ENCODE measurements at places on chromosomes 4 and X.

- DNase-seq: no peak
These were observed 1.9 kb upstream of the BMX start for GRCh38 chrX:15498741-15499140.

GRCh38 chrX:153161952-153162351 is 17.1 kb upstream of the MAGEA1 start:
- DNase-seq: no peak

- DNase-seq: no peak
These were observed 116.4 kb downstream of the PWWP3B start for GRCh38 chrX:106284431-106285025.

DNA sequence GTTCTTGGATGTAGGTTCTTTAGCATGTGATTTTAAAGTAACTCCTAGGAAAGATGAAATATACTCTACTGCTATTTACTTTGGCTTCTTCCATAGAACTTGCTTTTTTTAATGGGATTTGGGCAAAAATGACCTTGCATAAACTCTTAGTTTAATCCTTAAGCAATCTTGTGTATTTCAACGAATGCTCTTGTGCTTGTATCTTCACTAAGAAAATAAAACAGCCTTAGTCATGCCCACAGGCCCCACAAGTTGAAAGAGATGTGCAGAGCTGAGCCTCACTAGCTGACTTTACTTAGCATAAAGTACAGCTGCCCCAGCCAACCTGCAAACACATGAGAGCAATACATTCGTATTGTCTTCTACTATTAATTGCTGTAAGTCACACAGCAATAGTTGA is 1609.2 kb downstream of the STIM2 start:
- DNase-seq: no peak

DNA sequence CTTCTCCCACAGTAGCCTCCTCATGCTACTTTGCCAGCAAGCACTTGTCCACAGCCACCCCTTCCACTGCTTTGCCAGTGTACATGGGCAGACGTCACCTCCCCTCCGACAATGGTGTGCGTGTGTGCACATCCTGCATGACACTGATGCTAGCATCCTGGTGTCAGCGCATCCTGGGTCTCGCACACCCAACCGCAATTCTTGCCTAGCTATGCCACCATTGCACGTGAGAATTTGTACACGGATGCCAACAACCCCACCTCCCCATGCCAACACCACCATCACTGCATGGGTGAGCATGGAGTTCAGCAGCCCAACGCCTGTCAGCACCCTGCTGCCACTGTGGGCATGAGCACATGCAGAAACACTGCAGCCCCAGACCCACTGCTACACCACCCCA is 550.0 kb downstream of the STPG2 start:
- DNase-seq: no peak

- no peak for DNase-seq
These were observed 391.4 kb downstream of the TEX13C start for GRCh38 chrX:125711103-125711502.

DNA sequence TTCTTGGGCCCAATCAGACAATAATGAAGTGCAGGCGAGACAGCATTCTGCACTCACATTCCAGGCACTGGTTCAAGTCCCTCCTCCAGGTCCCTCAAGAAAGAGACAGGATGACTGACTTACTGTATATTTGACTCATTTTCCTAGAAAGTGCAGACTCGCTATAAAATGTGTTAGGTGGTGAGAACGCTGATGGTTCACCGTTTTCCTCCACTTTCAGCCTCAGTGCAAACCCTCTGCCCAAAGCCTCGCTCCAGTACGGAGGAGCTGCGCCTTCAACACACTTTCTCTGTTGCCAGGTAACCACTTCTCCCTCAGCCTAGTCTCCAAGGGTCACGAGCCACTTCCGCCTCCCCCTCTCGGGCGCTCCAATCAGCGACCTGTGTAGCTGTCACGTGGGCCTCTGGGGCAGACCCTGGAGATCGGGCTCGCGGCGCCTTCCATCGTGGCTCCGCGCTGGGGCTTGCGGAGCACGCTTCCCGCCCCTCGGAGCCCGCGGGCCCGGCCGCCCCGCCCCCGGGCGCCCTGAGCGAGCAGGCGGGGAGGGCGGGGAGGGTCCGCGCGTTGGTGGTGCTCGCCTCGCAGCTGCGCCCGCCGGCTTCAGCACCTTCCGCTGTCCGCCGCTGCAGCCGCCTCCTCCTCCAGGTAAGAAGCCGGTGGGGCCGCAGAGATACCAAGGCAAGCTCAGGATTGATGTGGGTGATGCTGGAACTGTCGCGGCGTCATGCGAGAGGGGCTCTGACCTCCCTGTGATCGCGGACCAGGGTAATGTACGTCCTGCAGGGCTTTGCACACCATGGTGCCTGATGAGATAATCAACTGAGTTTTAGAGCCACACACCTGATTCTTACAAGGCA is at the start of gene WDR17:
Gene WDR17 (plus strand): TSS at position 407 of the 857 bp plus-strand sequence. CDS start 45,740 bp downstream, outside the sequence.
- DNase-seq: peak; percentile 18

DNA sequence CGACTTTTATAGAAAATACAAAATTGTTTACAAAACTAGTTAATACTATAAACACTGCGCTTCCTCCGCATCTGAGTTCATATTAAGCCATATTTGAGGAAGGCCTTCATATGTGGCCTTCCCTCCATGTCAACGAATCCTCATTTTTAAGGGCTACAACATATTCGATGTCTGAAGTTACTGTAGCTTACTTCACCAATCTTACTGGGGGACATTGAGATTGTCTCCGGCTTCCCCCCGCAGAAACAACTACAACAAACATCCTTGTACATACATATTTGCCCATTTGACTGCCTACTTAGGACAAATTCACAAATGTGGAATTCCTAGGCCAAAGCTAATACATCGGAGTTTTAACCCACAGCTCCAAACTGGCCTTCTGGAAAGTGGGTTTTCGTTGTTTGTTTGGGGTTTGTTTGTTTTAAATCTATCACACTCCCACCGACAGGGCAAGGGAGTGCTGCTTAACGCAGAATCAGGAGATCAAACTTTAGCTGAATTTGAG is 581 bp upstream of the FAM114A1 start:
- DNase-seq: no peak

GRCh38 chr4:147863111-147863747 is 131.3 kb downstream of the ARHGAP10 start:
- DNase-seq: no peak

- DNase-seq: no peak
These were observed 25.2 kb upstream of the FAM241A start for GRCh38 chr4:112120021-112120420.

GRCh38 chr4:87442889-87443288 is 20.5 kb downstream of the NUDT9 start:
- no peak for DNase-seq

DNA sequence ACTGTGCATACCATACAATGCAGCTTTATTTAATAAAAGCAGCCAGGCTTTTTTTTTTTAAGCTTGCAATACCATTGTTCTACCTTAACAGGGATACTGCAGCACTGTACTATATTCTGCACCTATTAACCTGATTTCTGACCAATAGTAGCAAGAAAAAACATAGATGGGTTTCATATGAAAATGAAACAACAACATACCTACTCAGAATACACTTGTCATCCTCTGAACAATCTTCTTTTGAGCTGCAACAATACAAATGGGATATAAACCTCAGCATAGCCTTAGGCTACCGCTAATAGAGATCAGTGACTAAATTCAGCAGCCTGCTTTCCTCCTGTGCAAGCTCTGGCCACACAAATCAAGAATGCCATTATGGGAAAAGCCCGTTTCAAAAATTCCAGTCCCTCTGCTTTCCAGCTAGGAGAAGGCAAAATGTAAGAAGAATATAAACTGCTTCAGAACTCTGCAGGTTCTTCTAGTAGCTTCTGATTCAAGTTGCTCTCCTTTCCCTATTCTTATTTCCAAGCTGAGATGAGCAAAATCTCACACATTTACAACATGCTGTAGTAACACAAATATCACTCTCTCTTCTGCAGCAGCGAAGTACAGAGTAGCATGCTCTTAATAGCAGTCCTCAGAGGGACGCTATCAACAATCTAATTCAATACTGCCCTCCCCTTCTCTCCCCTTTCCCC is 143.4 kb downstream of the KLHL13 start:
- no peak for DNase-seq

DNA sequence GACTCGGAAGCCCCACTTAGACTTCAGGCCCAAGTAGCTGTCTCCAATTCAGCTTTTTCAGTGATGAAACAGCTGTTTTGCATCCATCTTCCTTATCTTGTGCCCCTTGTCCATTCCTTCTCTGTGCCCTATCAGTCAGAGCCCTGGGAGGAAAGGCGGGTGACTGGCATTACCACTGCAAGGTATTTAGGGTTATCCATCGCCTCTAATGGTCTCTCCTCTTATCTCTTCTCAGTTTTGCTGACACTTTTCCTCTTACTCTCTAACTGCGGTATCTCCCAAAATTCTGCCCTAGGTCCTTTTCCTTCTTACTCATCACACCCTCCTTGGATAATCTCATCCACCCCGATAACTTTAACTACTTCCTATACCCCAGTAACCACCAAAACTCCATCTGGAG is 13.7 kb downstream of the GAB3 start:
- DNase-seq: no peak

- no peak for DNase-seq
These were observed 37.7 kb upstream of the NUDT6 start for GRCh38 chr4:122959981-122960610.

GRCh38 chr4:126451237-126451873 is 1136.6 kb downstream of the FAT4 start:
- no peak for DNase-seq

- DNase-seq: no peak
These were observed 411.2 kb downstream of the DTHD1 start for GRCh38 chr4:36692586-36692985.

DNA sequence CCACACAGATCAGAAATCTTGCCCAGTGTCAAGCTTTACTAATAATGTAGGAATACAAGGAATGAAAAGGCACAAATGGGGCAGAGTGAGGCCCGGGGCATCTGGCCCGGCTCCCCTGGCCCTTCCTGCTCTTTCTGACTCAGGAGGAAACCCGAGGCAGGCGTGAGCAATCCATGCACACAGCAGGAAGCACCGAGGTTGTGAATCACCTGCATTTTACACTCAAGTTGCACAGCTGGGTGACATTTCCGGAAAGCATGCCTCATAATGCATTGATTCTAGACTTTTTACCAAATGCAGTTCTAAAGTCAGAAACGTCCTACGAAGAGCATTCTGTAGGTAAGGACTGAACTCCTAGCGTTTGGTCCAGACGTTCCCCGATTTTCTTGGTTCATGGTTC is 38.9 kb downstream of the PRIMPOL start:
- no peak for DNase-seq

DNA sequence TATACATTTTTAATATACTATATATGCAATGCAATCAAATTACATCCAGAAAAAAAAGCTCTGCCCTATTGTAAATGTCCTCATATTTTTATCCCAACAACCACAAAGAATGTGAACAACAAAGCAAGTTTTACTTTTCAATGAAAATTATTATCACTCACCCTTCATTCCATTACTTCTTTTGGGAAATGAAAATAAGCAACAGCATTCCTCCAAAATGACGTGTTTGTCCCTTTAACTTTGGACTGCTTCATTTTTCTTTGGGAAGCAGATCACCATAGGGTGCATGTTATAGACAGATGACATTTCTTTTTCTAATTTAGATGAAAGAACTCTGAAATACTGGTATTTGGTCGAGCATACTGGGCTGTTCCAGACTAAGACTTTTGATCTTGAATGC is 667.1 kb upstream of the BOD1L1 start:
- no peak for DNase-seq

DNA sequence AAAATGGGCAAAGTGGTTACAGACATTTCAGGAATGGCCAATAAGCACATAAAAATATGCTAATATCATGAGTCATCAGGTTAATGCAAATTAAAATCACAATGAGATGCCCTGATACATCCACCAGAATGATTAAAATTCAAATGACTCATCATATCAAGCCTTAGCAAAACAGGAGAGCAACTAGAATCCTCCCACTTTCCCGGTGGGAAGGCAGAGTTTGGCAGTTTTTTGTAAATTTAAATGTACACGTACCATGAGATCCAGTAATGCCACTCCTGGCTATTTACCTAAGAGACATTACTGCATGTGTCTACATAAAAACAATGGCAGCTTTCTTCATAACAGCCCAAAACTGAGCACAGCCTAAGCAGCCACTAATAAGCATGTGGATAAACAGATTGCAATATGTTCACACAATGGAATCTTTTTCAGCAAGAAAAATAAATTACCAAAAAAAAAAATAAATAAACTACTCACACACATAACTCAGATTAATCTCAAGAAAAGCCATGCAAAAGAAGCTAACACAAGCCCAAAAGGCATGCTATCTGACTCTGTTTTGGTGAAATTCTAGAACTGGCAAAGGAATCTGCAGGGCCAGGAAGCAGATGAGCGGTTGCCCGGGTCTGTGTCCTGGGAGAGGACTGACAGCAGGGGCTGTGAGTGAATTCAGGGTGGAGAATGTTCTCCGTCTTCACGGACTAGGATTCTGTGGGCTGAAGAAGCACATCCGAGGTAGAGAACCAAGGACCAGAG is 48.8 kb downstream of the AFAP1 start:
- no peak for DNase-seq

DNA sequence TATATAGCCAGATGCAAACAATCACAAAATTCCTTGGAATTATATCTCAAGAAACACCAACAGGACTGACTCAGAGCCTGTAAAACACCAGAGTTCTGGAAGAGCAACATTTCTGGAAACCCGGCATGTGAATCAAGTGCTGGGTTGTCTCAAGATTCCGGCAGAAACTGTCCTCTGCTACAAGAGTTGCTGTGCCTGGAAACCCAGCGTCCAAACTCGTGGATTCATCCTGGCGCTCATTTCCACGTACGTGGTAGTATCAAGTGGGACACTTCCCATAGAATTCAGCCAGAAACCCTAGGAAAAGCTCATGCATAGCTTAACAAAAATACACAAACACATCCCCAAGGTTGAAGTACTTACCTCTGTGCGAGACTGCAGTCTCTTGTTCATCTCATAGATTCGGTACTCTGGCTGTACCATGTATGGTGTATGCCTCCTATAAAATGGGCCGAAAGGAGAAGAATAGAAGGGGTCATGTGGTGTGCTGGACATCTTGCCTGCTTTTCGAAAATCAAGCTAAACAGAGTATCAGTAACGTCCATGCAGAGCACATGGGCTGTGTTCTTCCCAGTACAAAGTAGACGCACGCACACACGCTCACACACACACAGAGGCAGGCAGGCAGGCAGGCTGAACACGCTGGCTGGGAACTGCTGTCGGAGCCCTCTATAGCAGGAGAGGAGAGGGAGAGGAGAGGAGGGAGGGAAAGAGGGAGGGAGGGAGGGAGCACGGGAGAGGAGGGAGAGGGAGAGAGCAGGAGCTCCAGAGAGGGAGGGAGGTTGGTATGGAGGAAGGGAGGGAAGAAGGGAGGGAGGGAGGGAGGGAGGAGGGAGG is at the start of gene LDB2:
Gene LDB2 (minus strand): TSS at position 655 of the 837 bp plus-strand sequence.
- no peak for DNase-seq

DNA sequence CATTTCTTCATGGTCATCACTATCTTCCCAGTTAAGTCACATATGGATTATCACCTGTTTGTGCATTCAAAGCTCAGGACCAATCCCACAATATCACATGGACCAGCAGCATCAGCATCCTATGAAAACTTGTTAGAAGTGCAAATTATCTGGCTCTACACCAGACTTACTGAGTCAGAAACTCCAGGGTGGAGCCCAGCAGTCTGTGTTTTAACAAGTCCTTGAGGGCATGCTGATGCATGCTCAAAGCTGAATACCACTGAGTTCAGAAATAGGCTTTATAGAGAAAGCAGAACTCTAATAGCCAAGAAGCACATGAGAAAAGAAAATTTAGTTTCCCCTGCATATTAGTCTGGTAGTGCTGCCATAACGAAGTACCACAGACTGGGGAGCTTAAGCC is 62.4 kb upstream of the GABRQ start:
- DNase-seq: no peak

All from stimulated activated effector memory CD8-positive, alpha-beta T cell treated with anti-CD3 and anti-CD28 coated beads, Interleukin-12 subunit alpha, Interleukin-12 subunit beta, amount 100 ng/mL, for 72 hours (primary cell).